ENCODE measurements at places on chromosomes 12 and 14.
A peak's percentile ranks its signal among the peaks of the same experiment; 100 is the strongest.

DNA sequence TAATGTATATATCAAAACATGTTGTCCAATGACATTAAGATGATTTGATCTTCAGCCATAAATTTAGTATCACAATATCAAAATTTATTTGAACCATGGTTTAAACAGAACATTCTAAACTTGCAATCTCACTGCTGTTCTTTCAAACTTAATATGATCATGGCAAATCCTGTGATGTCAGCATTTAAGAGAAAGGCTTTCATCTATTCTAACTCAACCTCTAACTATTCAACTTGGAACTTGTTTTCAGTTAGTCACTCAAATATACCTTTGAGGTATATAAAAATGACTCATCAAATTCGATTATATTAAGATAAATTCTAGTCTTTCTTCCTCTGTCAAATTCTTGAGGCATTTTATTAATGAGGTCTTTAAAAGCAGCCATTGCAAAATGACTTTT is 747.0 kb upstream of the FLRT2 start:
- no peak for DNase-seq

DNA sequence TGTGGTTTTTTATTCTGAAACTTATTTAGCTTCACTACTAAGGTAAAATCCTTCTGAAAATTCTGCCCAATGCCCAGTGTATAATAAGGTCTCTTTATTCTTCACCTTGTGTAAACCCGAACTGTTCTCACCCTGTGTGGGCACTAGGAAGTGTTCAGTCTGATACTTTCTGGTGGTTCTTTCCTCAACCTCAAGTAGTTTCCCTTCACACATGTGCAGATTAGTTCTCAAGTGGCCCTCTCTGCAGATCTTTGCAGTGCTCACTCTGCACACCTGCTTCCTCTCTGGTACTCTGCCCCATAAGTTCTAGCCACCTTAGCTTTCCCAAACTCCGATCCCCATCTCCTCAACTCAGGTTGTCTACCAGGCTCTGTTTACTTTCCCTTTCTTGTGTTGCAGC is 61.6 kb downstream of the RAD51B start:
- no peak for DNase-seq

GRCh38 chr12:6987956-6988553 is 17.3 kb downstream of the EMG1 start:
- no peak for DNase-seq

DNA sequence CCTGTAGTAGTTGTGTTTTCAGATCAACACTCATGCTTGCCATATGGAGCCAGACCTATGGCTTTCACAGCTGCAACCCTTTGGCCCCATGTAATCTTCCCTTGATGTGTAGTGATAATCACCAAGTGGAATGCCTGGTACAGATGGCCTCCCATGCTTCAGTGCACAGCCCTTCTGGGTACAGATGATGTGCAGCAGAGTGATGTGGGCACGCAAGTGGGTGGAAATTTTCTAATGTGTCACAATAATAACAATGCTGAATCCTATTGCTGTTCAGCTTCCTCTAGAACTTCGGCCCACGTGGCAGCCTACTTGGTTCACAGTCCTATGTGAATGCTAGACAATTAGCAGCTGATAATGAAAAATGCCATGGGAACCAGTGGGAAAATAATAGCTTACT is 188.1 kb downstream of the SNAPC1 start:
- no peak for DNase-seq

DNA sequence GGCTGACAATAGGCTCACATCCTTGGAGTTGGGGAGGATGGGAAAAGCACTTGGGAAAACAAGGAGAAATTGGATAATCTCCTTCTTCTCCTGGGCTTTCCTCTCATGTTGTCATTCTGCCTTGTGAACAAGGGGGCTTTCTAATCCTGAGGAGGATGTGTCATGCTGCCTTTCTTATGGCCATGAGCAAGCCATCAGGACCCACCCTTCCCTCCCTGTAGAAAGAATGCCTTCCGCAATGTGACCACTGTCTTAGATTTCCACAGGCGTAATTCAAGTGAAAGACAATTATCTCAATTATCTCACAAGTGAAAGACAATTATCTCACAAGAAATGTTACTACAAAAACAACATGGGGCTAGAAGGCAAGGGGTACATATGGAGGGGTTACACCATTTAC is 3.0 kb upstream of the OR6S1 start:
- no peak for DNase-seq

DNA sequence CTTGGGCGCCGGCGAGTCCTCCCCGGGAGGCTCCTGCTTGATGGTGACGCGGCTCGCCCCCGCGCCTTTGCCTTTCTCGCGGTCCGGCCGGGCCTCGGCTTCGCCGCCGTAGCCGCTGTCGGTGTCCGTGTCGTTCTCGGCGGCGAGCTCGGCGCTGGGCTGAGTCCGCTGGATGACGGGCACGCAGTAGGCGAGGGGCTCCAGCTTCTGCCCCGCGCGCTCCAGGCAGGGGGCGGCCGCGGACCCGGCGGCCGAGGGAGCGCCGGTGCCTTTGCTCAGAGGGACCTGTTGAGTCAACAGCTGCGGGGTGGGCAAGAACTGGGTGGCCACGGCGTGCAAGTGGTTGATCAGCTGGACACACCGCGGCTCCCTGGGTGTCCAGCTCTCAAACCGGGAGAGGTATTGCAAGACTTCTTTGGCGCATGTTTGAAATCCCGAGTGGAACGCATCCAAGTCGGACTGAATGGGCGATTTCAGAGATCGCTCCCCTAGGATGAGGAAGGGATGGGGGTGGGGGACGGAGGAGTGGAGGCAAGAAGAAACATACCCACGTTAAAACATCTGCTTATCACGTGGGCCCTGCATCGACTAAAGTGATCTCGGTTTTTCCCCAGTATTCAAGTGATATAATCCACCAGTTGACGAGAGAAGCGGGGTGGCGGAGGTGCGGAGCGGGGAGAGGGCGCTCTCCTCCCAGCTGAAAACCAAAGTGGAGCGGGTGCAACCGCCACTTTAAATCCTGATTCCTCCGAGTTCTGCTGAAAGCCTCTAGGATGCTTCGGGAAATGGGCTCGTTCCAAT is 2.0 kb downstream of the BHLHE41 start:
- DNase-seq = peak; percentile 57

DNA sequence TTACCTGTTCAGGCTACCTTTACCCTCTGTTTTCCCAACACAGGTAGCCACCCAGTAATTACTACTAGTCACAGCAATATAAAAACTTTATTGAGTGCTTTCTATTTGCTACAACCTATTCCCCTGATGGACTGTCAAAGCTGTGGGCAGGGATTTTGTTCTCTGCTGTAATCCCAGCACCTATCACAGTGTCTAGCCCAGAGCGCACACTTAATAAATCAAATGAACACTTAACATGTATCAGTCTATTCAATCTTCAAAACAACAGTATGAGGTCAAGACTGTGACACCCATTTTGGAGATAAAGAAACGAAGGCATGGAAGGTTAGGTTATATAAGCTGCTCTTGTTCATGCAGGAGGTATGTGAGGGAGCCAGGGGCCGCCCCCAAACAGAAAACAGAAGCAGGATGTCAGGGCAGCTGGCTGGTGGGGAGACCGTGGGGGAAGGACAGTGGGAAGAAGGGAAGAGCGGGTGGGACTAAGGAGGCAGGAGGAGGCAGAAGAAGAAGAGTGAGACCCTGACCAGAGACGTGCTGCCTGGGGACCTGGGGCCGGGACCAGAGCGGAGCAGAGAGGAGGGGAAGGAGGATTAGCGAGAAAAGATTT is 1.7 kb downstream of the TNFRSF1A start:
- DNase-seq = no peak

GRCh38 chr14:51219473-51220448 is 20.3 kb upstream of the TMX1 start:
- no peak for DNase-seq

- no peak for DNase-seq
Measured at GRCh38 chr14:32474478-32475195, 145.5 kb downstream of the AKAP6 start.

DNA sequence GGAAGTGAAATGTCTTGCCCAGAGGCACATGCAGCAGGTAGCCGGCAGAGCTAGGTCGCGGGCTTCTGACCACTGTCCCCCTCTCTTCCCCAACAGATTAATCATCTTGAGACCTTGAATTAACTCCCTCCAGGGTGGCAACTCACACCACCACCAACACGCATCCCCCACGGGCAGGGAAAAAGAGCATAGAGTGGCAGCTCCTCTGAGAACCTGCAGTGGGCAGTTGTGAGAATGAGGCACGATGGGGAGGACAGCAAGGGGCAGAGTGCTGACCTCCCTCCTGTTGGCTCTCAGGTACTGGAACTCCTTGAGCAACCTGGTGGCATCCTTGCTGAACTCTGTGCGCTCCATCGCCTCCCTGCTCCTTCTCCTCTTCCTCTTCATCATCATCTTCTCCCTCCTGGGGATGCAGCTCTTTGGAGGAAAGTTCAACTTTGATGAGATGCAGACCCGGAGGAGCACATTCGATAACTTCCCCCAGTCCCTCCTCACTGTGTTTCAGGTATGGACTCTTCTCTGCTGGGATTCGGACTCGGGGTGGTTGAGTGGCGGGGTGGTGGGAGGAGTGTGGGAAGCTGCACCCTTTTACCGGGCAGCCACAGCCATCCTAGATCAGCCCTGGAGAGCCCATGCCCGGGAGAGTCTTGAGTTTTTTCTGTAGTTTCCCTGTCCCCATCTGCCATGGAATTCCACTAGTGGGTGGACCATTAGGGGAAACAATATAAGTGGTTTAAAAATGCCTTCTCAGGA is 213.3 kb upstream of the FKBP4 start:
- no peak for DNase-seq

- DNase-seq = no peak
Measured at GRCh38 chr14:28746247-28746646, 20.3 kb upstream of the FOXG1 start.

DNA sequence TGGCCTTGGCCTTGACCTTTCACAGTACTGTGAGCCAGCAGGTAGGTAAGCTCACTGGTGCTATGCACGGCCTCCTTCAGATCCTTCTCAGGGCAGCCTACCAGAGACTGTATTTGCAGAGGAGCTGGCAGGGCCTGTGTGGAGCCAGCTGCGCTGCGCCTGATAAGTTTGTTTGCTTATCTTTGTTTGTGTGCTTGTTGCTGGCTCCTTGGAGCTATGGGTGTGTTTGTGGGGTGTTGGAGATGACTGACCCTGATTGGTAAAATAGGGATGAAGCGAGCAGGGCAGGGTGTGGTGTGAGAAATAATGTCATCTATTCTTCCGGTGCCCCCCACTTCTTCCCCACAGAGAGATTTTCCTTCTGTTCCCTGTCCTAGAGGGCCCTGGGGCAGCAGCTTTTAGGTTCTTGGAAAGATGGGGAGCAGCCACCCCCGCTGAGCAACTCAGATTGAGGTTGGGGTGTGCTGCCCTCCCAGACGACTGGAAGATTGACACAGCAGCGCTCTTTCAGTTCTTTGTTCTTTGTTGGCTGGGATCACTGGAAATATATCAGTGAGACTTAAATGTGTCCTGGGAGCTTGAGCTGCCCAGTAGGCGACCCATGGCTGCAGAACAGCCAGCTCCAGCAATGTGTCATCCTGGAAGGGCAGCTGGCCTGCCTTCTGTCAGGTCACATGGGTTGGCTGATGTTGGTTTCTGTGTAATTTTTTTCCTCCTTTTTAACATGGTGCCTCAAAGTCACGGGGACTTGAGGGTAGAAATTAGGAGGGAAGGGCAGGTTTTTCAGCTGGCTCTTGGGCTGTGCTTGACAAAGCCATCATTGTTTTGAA is 19.6 kb downstream of the MLXIP start:
- peak; percentile 69 for DNase-seq

GRCh38 chr14:26128931-26129671 is 468.7 kb downstream of the NOVA1 start:
- no peak for DNase-seq

GRCh38 chr14:28055008-28055407 is 711.6 kb upstream of the FOXG1 start:
- no peak for DNase-seq

- DNase-seq = no peak
Measured at GRCh38 chr12:39331539-39332261, 111.2 kb downstream of the KIF21A start.

DNA sequence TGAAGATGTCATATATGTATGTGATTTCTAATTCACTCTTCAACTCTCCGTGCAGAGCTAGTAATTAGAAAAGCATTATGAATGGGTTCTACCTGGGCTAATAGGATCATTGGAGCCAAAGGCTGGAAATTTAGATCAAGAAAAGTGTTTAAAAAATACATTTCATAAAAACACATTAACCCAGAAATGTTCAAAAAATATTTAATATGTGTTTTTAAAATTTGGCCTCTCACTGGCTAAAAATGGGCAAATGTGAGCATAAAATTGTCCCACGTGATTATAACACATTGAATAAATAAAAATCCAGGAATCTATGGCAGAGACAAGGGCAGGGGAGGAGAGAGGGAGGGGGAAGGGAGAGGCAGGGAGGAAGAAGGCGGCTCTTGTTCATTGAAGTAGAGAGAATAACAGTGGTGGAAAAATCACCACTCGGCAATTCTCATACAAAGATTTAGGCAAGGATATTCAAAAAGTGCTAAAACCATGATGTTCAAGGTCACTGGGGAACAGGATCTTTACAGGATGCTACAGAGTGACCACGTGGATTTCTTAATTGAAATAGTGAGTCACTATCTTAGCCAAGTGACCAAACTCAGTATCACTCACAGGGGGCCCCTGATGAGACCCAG is 38.8 kb downstream of the FBXO21 start:
- no peak for DNase-seq

- DNase-seq = no peak
Measured at GRCh38 chr12:123250471-123251383, 17.5 kb downstream of the MTRFR start.

- no peak for DNase-seq
Measured at GRCh38 chr12:131383291-131383690, 327.6 kb upstream of the SFSWAP start.

- DNase-seq = no peak
Measured at GRCh38 chr12:58309806-58310205, 368.4 kb downstream of the ATP23 start.

DNA sequence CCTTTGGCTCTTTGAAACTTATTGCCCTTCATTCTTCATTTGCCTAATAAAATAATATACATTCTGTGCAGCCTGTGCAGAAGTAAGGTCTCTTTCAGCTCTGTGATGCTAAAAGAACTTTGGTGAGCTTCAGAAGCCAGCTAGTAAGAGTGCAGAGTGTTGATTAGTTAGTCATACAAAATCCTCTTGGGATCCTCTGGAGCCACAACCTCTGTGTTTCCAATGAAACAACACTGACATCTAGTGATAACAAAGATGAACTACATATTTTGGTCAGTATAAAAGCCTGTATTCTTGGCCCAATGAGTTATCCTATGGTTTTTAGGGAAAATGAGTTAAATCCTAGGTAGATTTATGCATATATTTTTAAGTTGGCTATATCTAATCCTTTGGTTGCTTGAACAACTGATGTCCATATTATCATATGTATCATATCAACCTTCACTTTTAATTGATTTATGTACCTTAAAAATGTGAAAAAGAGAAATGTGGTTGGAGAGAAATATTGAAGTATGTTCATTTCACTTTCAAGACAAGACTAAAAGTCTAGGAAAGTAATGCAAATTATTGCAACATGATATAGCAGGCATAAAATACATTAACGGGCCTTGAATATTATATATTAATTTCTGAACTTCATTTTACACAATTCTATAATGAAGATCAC is 158.4 kb downstream of the KLHL28 start:
- no peak for DNase-seq

GRCh38 chr12:123996581-123996980 is 23.6 kb downstream of the ZNF664 start:
- DNase-seq = no peak

Measured in C1 segment of cervical spinal cord (tissue), 14 donors.